ENCODE measurements at places on chromosomes 12 and 14.

- DNase-seq = no peak
These were observed 410.0 kb downstream of the RAD51B start for GRCh38 chr14:68229423-68230100.

- DNase-seq = no peak
These were observed 236.3 kb downstream of the CPNE8 start for GRCh38 chr12:38669081-38669480.

DNA sequence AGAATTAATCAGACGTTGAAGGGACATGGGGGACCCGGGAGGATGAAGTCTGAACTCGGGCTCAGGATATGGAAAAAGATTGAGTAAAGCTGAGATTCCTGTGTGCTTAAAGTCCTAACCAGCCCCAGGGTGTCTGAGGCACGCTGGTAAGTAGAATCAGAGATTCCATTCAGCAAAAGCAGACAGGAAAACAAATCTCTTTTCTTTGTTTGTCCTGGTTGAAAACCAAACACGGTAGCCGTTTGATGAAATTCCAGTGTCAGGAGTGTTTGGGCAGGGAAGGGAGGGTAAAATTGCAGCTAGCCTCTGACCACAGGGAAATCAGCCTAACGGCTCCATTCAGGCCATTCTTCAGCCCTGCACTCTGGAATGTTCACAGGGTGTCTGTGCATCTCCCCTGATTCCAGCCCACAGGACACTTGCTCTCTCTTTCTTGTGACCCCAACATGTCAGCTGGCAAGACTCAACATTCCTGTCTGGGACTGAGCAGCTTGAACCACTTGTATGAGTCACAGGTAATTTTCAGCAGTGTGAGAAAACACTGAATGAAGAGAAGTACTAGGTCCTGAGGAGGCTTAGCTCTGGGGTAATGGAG is 31.0 kb downstream of the NINJ2 start:
- no peak for DNase-seq

GRCh38 chr12:71041476-71041875 is 116.3 kb downstream of the TSPAN8 start:
- DNase-seq = no peak

DNA sequence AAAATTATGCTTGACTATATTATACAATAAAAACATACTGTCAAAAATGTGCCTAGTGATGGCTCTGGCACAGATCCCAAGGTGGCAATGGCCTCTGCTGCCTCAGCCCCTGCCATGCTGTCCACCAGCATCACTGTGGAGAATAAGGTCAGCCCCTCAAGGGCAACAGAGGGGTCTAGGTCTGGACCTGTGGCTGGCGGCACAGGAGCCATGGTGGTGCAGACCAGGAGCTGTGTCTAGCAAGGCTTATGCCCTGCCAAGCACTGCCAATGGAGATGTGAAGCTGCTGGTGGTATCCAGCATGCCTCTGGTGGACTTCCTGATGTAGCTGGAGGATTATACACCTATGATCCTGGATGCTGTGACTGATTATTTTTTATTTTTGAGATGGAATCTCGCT is 125.9 kb downstream of the DENND5B start:
- DNase-seq = no peak

GRCh38 chr14:71471634-71472355 is 460.4 kb upstream of the RGS6 start:
- DNase-seq = no peak

DNA sequence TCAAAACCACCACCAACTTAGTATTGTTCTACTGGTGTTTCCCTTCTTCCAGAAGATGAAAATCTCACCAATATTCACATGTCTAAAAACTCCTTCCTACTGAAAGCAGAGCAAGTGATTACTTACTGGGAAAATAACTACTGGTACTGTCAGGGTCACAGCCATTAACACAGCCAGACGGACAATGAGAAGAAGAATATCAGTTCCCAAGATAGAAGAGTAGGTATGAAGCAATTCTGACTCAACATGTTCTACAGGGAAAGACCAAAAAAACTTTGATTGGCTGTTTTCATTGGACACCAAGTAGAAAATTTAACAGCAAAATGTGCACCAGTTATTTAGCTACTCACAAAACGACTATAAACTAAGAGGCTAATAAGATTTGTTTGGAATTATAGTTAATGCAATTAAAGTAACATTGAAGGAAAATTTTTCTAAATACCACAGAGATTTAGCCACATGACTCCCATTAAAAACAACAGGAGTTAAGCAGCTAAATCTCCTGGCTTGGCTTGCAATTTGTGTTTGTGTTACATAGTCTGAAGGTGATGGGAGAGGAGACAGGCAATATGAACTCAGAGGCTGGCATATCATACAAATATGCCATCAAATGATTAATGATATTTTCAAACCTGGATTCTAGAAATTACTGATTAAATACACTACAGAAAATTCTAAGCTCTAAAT is 9.5 kb downstream of the SLC38A2 start:
- DNase-seq = no peak

GRCh38 chr12:103758310-103759089 is 82.5 kb downstream of the NT5DC3 start:
- DNase-seq = no peak

GRCh38 chr14:63647696-63648410 is 6.2 kb upstream of the WDR89 start:
- DNase-seq = no peak

GRCh38 chr14:64971943-64972791 is at the start of gene RAB15:
RAB15 (minus strand) TSS chr14:64972336; CDS start chr14:64972076, 260 bp downstream.
- DNase-seq = peak; percentile 12

- DNase-seq = no peak
These were observed 256.4 kb downstream of the NUAK1 start for GRCh38 chr12:105882404-105882803.

DNA sequence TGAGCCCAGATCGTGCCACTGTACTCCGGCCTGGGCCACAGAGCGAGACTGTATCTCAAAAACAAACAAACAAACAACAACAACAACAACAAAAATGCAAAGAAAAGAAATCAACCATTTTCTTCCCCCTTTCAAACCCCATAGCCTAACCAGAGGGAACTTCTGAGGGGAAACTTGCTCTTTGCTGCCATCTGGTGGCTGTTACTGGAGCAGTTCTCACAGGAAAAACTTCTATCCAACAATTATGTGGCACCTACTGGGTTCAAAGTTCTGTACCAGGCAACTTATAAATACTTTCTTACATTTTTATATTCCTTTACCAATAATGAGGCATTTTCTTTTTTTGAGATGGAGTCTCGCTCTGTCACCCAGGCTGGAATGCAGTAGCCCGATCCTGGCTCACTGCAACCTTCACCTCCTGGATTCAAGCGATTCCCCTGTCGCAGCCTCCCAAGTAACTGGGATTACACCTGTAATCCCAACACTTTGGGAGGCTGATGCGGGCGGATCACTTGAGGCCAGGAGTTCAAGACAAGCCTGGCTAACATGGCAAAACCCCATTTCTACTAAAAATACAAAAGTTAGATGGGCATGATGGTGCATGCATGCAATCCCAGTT is 50.9 kb upstream of the BICDL1 start:
- DNase-seq = no peak

- DNase-seq = no peak
These were observed 143.4 kb downstream of the SLC8A3 start for GRCh38 chr14:70045310-70045709.

DNA sequence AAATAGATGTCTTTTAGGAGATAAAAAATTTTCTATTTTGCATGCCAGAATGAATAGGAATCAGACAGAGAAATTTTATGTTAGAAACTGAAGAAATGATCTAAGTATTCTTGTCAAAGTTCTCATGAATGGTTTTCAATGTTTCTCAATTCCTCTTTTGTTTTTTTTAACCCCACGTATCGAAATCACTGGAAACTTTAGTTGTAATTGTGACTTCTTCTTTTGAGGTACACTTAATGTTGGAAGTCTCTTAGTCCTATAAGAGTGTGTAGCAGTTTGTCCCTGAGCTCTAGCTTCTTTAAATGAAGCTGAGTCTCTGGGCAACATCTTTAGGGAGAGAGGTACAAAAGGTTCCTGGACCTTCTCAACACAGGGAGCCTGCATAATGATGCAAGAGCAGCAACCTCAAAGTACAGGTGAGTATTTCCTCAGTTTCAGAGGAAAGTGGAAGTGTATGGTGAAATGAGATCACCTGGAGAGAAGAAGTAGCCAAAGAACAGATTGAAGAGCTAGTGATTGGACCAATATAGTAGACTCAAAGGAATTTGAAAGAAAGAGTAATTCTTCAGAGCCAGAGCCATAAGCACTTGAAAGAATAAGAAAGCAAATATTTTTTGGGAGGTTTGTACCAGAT is at the start of gene CLEC6A:
Gene CLEC6A, plus strand, starts transcription at position 236 of the 634 bp plus-strand sequence. Its CDS starts 150 bp downstream, at position 386.
- no peak for DNase-seq

GRCh38 chr14:23539248-23540140 is 12.1 kb downstream of the ZFHX2 start:
- DNase-seq = peak; percentile 37

DNA sequence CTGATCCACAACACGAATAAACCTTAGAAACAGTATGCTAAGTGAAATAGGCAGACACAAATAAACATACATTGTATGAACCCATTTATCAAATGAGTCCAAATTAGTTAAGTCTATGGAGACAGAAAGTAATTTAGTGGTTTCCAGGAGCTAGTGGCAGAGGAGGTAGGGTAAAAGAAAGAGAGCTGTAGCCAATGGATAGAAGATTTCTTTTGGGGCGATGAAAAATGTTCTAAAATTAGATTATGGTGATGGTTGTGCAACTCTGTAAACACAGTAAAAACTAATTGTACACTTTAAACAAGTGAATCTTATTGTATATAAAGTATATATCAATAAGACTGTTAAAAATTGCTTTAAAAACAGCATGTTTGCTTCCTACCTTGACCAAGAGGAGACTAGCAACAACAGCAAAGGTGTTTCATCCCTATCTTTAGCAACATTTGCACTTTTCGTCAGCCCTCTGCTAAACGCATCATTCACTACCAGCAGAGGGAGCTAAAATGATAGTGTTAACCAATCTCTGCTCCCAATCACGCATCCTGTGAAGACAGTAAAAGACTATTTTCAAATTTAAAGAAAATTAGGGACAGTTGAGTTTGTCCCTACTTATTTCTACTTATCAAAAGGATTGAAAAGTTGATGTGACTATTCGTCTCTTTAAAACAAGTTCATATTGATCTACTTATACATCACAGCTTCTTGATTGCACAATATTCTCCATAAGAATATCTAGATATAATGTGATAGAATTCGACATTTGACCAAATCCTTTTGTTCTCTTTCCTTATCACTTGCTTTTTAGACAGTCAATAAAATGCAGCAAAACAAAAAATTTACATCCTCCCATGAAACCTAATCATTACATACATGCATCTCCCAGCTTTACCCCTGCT is 24.0 kb upstream of the LGR5 start:
- DNase-seq = no peak

- DNase-seq = peak; percentile 70
These were observed 6.4 kb downstream of the ERG28 start for GRCh38 chr14:75654127-75654732.

- no peak for DNase-seq
These were observed 8.9 kb downstream of the HVCN1 start for GRCh38 chr12:110680032-110680431.

- DNase-seq = peak; percentile 65
These were observed 65.8 kb downstream of the RESF1 start for GRCh38 chr12:32024884-32025592.

- no peak for DNase-seq
These were observed 123.0 kb downstream of the ARID2 start for GRCh38 chr12:45852508-45852907.

DNA sequence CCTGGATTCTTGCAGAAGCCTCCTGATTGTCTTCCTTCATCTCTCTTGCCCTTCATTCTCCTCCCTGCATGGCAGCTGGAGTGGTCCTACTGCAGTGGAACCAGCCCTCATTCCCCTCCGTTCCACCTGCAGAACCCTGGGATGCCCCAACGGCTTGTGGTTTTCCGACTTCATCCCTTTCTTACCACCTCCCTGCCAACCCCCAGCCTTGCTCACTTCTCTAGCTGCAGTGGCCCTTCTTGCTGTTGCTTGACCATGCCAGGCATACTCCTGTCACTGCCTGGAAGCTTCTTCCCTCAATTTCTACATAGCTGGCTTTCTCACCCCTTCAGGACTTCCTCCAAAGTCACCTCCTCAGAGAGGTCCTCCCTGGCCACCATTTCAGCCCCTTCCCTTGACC is 123.3 kb downstream of the BEGAIN start:
- DNase-seq = no peak

DNA sequence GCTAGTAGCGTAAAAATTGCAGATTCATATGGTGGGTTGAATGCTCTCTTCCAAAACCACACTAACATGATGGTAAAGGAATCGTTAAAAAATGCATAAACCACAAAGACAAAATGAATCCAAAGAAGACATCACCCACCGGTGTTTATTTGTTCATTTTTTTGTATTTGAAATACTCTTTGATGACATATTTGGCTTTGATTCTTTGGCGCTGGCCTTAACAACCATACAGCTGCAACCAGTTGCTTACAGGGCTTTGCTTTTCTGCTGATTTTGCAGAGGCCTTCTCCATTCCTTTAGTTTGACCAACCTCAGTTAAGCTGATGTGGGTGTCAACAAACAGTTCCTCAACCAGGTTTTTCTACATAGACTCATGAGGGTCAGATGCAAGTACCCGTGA is 103.5 kb downstream of the CACNA1C start:
- DNase-seq = no peak

DNA sequence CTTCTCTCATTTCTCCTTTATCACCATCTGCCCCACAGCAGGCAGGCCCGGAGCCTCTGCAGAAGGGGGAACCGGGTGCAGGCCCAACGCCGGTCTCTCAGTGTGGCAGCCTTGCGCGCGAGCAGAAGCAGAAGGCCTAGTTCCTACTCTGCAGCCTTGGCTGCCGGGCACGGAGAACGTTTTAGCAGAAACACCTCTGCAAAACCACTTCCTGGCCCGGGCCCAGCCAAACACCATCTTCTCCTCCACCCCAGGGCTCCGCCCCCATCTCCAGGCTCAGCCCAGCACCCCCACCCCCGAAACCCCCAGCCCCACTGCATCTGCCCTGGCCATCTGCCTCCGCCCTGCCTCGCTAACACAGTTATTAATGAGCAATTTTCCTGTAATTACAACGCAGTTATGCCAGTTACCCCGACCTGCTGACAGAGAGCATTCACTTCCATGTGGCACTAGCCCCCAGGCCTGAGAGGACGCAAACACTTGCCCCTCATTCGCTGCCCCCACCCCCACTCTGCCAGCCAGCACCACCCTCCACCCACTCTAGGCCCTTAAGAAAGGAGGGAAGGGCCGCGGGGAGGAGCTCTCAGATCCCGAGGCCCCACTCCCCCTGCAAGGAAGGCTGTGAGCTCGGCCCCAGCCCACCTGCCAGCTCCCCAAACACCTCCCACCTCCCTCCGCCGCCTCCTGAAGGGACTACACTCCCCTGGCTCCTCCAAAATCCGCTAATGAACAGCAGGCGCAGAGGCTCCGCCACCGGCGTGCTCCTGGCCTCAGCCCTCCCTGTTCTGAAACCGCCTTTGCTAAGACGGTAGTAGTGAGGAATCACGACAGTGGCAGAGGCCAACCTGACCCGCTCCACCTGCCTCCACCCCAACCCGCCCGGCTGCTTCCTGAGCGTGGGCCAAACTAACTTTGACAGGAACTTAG is 44.7 kb upstream of the FBRSL1 start:
- DNase-seq = peak; percentile 85

DNA sequence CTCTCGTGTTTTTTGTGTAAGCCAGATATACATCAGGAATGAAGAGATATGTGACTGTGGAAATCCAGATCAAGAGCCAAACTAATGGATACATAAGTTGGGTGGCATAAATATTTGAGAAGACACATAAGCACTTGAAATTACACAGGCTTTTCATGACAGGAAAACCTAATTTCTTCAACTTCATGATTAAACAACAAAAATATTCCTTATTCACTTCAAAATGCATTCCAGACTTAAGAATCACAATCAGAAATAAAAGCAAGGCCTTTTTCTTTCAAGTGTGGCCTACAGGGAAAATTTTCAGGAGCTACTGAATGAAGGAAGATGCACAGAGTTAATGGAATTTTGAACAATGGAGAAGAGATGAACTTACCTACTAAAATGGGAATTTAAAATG is 515.6 kb downstream of the FOXG1 start:
- no peak for DNase-seq

Data from DMS79 (cell line).